ENCODE measurements at places on chromosomes 16 and 17.

DNA sequence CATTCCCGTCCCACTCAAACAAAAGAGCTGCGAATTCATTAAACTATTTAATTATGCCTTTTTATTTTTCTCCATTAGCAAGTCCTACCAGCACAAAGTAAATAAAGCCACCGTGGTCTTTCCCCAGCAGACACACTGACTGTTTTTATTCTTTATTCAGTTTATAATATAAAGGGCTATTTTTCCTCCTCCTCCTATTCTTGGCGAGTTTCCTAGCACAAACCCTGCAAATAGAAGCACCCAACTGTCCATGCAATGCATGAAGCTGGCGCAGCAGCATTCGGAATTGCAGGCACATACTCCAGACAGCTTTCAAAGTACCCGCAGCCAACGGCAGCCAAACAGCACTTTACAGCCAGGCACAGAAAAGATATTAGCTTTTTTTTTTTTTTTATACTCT, 583.4 kb upstream of the PSMD7 start:
- no peak for DNase-seq

GRCh38 chr17:41446806-41447205, 6.0 kb upstream of the KRT38 start:
- DNase-seq, result no peak

DNA sequence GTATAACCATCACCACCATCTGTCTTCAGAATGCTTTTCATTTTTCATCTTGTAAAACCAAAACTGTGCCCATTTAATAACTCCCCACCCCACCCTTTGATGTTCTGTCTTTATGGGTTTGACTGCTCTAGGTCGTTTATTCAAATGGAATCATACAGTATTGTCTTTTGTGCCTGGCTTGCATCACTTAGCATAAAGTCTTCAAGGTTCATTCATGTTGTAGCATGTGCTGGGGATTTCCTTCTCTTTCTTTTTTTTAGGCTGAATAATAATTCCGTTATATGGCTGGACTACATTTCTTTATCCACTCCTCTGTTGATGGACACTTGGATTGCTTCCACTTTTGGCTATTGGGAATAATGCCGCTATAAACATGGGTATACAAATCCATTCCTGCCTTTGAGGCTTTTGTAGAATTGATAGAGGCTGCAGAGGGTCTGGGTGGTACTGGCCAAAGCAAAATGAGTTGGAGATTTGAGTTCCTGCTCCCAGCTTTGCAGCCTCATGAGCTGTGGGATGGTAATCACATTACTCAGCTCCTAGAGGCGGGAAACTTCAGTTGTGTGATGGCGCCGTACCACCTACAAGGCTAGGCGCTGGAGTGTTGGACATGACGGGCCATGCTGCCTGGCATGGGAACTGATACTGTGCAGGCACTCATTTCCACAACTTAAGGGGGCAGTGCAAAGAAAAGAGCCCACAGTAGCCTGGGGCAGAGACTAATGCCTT, 64.8 kb downstream of the CLEC16A start:
- DNase-seq, result no peak

GRCh38 chr17:8632061-8632460, 1.5 kb upstream of the MYH10 start:
- DNase-seq, result no peak

- no peak for DNase-seq
Observed at GRCh38 chr17:28684963-28685362, 23.0 kb downstream of the SUPT6H start.

All from osteocyte (in vitro differentiated cells).